ENCODE measurements at places on chromosomes 11 and 22.

DNA sequence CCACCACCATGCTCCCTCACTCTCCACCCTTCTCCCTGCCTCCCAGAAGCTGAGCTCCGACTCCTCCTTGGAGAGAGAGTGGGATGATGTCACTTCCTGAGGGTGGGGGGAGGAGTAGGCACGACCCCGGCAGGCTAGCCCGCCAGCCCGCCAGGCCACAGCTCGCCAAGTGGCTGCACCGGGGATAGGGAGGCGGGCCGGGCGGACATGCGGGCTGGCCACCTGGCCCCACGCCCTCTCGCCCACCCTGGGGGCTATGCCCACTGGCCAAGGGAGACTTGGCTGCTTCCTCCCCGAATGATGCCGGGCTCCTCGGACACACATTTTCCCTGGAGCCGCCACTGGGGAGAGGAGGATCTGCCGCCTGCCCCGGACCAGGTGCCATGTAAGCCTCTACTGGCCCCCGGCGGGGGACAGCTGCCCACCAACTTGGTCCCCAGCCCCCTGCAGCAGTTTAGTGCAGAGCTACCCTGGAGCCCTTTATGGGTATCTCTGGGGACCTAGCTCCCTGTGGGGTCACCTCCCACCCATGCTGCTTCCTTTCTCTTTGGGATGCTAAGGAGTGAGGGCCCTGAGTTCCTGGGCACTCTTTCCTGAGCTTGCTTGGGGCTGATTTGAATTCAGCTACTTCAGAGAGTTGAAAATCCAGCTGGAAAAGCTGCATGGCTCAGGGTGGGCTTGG, 33.7 kb upstream of the MYRF start:
- DNase-seq: no peak

DNA sequence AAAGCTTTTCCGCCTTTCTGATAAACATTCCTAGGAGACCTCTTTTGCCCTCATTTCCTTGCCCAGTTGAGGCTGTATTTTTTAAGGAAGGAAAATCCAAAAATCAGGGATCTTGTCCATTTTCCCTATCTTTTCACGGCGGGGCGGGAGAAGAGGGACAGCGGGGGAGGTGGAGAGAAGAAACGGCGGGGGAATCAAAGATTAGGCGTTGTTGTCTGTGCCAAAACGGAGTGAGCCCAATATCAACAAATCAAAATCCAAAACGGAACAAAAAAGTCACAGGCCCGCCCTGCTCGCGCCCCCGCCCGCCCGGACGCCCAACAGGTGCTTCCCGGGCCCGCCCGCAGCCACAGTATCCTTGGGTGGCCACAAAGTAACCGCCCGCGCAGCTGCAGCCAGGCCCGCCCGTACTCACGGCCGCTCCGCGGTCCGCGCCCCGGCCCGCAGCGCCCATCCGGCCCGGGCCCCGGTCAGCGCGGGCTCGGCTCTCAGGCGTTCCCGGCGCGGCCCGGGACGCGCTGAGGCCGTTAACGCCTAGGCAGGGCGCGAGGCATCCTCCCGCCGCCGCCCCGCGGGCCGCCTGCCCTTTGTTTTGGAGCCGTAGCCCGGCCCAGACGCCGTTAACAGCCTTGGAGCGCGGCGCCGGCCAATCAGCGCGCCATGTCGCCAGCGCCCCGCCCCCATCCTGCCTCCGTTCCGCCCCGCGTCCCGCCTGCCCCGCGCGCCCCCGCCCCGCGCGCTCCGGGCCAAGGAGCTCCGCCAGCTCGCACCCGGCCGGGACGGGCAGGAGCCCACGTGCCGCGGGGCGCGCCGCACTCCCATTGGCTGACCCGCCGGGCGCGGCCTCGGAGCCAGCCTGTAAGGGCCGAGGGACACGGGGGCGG, at the start of gene YPEL1:
YPEL1 (minus strand) TSS at position 595 of the 884 bp plus-strand sequence. CDS start 25,050 bp downstream, outside the sequence.
- DNase-seq: peak; percentile 95

- no peak for DNase-seq
Measured at GRCh38 chr11:46498179-46498578, 95.6 kb downstream of the AMBRA1 start.

GRCh38 chr11:110795112-110795624, 82.9 kb upstream of the ARHGAP20 start:
- DNase-seq: no peak

- DNase-seq: peak; percentile 71
Measured at GRCh38 chr11:86938900-86939880, 16.0 kb downstream of the FZD4 start.

DNA sequence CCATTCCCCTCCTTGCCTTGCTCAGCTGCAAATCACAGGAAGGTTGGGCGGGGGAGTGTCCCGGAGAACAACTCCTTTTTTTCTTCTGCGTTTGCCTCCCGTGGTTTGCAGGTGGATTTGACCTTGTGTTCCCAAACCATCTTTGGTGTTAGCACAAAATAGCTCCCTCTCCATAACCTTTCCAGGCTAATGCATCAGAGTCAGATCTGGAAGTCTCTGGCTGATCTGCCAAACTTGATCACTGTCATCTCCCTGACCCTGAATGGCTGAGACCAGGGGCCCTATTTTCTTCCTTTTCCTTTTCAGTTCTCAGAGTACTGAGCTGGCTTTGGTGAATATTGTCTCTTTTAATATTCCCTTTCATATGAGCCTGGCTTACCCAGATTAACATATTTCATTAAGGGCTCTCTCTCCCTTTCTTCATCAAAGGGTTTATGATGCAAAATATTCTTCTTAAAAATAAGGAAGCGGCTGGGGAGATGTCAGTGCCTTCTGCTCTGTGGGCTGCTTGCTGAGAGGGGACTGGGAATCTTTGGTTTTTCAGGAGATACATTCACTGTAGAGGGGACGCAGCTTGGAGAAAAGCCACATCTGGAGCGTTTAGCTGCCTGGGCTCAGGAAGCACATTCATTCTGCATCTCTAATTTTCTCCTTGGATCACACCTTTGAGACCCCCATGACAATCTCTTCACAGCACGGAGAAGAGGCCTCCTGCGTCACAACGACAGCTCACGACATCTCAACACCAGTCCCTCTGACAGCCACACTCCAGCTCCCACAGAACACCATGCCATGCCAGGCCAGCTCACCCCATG, 148.3 kb downstream of the CEP164 start:
- DNase-seq: no peak

GRCh38 chr11:36073411-36074203, 129.7 kb downstream of the LDLRAD3 start:
- DNase-seq: peak; percentile 85

DNA sequence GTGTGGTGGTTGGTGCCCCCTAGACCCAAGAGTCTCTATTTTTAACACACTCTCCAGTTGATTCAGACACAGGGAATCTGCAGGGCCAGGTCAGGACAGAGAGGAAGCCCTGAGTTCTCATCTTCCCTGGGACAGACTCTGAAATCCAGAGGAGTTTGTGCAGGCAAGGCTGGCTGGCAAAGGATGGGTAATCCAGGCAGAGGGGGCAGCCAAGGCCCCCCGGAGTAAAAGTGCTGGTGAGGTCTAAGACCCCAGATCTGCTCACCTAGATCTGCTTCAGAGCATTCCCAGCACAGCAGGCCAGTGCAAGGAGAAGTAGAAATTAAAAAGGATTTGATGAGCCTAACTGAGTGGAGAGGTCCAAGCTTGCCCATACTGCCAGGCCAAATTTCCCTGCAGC, 40.6 kb upstream of the MN1 start:
- peak; percentile 8 for DNase-seq

- DNase-seq: no peak
Measured at GRCh38 chr11:131811383-131811782, 441.0 kb downstream of the NTM start.

- DNase-seq: no peak
Measured at GRCh38 chr11:77660947-77661346, 23.4 kb upstream of the CLNS1A start.

- DNase-seq: no peak
Measured at GRCh38 chr11:47552056-47552565, 821 bp downstream of the CELF1 start.

GRCh38 chr11:114183044-114183511, 113.1 kb upstream of the NNMT start:
- DNase-seq: no peak

- DNase-seq: no peak
Measured at GRCh38 chr11:82858556-82859091, 41.6 kb downstream of the PRCP start.
